Gastrocnemius medialis (tissue), 4 donors: ENCODE measurements at places on chromosomes 5 and 9. TPM values are rescaled to one million over a fixed set of nuclear protein-coding genes. Genes with fewer than 3 reads are reported as not detected.
A peak's percentile ranks its signal among the peaks of the same experiment; 100 is the strongest.

Gene PCDHA11
- not detected for total RNA-seq

Gene TXNDC15
- 46.8 TPM for total RNA-seq

DNA sequence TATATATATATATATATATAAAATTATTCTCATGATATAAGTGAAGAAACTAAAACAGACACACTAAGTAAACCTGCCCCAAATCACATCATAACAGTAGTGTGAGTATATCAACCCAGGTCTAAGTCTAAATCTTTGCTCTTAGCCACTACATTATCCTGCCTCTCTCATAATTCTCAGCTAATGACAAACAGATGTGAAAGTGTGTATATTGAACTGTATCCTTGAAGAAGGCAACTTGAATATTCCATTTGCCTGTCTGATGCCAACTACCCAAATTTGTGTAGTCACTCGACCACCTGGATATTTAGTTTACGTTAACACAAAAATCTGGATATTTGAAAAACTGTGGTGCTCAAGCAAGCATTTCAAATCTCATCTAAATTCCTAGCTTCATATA lies 97.4 kb downstream of the PPP2R2B start:
- H3K27ac ChIP-seq, result no peak overlapping the region
- no peaks in the 10 kb centered on the region for H3K27me3 ChIP-seq
- no peak for DNase-seq
- no peak overlapping the region for H3K4me3 ChIP-seq

DNA sequence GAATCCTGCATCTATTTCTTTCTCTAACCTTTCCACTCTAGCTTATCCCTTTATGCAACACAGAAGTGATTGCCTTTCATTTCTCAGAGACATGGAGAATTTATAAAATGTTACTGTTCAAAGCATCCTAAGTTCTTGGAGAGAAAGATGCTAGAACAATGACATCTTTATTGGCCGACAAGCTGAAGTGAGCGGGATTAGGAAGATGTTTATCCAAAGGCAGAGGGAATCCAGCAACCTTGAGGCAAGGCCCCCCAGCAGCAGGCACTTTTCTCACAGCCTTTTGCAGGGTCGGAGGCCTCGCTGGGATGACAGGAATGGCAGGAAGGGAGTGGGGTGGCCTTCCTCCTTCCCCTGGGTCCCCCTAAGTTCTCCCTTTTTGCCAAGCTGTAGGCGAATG lies 204.8 kb downstream of the GAPVD1 start:
- no peaks in the 10 kb centered on the region for H3K27me3 ChIP-seq
- H3K4me1 ChIP-seq, result no peaks in the 10 kb centered on the region
- no peak overlapping the region for H3K4me3 ChIP-seq

GRCh38 chr5:368183-369084 lies 46.9 kb downstream of the AHRR start:
- H3K36me3 ChIP-seq, result no peaks in the 10 kb centered on the region
- DNase-seq, result no peak
- no peak overlapping the region for H3K27ac ChIP-seq
- no peaks in the 10 kb centered on the region for H3K4me1 ChIP-seq
- H3K4me3 ChIP-seq, result no peak overlapping the region

Gene CNTNAP3B
- 2.4 TPM for total RNA-seq

DNA sequence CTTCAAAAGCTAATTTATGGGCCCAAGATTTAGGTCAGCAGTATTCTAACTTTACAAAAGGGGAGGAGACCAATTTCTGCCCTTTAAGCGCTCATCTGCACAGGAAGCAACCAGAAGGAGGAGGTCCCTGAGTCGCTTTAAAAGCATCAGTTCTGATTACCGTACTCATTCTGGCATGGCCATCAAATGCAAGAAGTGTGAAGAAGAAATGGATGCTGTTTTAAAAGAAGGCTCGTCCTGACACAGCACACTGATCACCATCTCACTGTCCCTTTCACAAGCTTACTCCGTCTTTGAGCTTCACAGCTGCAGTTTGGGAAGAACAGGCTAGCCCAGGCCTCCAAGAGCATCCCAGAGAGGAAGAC lies 17.5 kb downstream of the ZNF608 start:
- no peak overlapping the region for H3K27ac ChIP-seq
- no peak for DNase-seq
- no peak overlapping the region for H3K4me3 ChIP-seq
- no peaks in the 10 kb centered on the region for H3K27me3 ChIP-seq

DNA sequence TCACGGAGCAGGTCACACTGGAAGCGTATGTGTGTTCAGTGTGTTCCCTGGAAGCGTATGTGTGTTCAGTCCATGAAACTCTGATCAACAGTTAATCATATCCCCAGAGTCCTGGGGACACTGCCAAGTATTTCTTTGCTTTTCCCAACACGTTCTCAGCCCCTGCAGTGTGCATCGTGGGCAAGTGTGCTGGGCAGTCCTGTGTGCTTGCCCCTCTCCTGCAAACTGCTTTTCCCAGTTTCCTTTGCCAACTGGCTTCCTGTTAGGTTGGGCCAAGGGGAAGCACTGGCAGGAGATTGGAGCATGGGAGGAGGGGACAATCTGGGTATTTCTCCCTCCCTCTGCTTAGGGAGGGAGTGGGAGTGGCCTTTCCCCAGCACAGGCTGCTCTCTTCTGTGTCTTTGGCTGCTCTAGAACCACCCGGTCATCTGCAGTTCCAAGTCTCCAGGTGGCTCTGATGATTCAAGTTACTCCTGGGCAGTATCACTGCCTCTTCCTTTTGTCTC lies 36.8 kb upstream of the NEK6 start:
- no peaks in the 10 kb centered on the region for H3K27me3 ChIP-seq
- DNase-seq, result no peak
- H3K27ac ChIP-seq, result peak overlapping the region; percentile 3
- H3K36me3 ChIP-seq, result no peaks in the 10 kb centered on the region
- peaks cover 9% of the 10 kb centered on the region for H3K4me1 ChIP-seq

GRCh38 chr5:69167929-69168328 lies 979 bp downstream of the CCNB1 start:
- no peak overlapping the region for H3K27ac ChIP-seq
- peak overlapping the region; percentile 78 for H3K4me3 ChIP-seq
- no peaks in the 10 kb centered on the region for H3K36me3 ChIP-seq

GRCh38 chr5:8831251-8831650 lies 714.6 kb downstream of the SEMA5A start:
- no peaks in the 10 kb centered on the region for H3K27me3 ChIP-seq
- H3K36me3 ChIP-seq, result no peaks in the 10 kb centered on the region
- no peak overlapping the region for H3K27ac ChIP-seq
- H3K4me1 ChIP-seq, result no peaks in the 10 kb centered on the region
- H3K4me3 ChIP-seq, result no peak overlapping the region

DNA sequence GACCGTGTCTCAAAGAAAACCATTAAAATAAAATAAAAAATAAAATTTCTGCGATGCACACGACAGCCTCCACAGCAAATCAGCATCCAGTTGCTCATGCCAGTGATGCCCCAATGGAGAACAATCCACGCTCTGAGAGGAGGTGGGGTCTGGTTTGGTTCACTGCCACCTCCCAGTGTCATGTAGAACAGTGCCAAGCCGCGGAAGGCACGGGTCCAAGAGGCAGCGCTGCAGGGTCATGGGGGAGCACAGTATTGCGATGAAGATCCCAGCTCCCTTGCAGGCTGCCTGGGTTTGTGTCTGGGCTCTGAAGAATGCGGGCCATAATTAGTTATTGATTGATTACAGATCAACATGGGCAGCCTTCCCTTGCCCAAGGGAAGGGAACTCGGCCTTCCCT lies 6.1 kb upstream of the CACFD1 start:
- no peak overlapping the region for H3K27ac ChIP-seq
- H3K36me3 ChIP-seq, result no peaks in the 10 kb centered on the region
- no peaks in the 10 kb centered on the region for H3K4me1 ChIP-seq
- DNase-seq, result no peak

GRCh38 chr5:145872486-145872885 lies 328 bp downstream of the GRXCR2 start:
- no peaks in the 10 kb centered on the region for H3K36me3 ChIP-seq
- no peak overlapping the region for H3K27ac ChIP-seq
- no peaks in the 10 kb centered on the region for H3K4me1 ChIP-seq
- no peak for DNase-seq

Gene PCDHA5
- total RNA-seq, result not detected

GRCh38 chr9:90665072-90665471 lies 22.4 kb upstream of the DIRAS2 start:
- DNase-seq, result no peak
- H3K27me3 ChIP-seq, result no peaks in the 10 kb centered on the region
- no peaks in the 10 kb centered on the region for H3K36me3 ChIP-seq
- no peak overlapping the region for H3K27ac ChIP-seq

DNA sequence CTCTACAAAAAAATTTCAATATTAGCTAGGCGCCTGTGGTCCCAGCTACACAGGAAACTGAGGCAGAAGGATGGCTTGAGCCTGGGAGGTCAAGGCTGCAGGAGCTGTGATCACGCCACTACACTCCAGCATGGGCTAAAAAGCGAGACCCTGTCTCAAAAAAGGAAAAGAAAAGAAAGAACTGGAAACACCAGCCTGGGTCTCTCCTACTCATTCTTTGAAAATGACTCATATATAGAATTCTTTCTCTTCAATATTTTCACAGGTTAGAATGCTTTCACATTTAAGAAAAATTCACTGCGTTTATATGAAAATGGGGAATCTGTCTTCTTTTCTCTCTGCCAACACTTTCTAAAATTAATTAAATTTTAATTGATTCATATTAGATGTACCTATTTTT lies 115.6 kb downstream of the TRPM6 start:
- no peak overlapping the region for H3K4me3 ChIP-seq
- H3K4me1 ChIP-seq, result no peaks in the 10 kb centered on the region
- H3K27me3 ChIP-seq, result no peaks in the 10 kb centered on the region
- DNase-seq, result no peak
- no peaks in the 10 kb centered on the region for H3K36me3 ChIP-seq
- no peak overlapping the region for H3K27ac ChIP-seq

Gene SPINK13
- not detected for total RNA-seq

DNA sequence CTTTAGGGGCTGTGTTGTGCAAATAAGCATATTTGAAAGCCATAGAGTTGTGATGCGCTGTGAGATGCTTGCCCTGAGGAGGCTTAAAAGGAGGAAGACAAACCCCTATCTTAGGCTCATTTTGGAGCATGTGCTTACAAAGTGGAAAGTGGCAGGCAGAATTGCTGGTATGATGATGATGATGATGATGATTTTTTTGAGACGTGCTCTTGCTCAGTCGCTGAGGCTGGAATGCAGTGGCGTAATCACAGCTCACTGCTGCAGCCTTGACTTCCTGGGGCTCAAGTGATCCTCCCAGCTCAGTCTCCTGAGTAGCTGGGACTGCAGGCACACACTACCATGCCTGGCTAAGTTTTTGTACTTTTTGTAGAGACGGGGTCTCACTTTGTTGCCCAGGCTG lies 1.7 kb downstream of the CNOT8 start:
- no peaks in the 10 kb centered on the region for H3K27me3 ChIP-seq
- peak; percentile 7 for DNase-seq
- peaks cover 3% of the 10 kb centered on the region for H3K36me3 ChIP-seq
- H3K4me1 ChIP-seq, result peaks cover 42% of the 10 kb centered on the region

- H3K4me1 ChIP-seq, result no peaks in the 10 kb centered on the region
- no peaks in the 10 kb centered on the region for H3K36me3 ChIP-seq
- no peak for DNase-seq
- no peak overlapping the region for H3K4me3 ChIP-seq
Observed at GRCh38 chr9:96100385-96101300, 201.3 kb downstream of the HSD17B3 start.

DNA sequence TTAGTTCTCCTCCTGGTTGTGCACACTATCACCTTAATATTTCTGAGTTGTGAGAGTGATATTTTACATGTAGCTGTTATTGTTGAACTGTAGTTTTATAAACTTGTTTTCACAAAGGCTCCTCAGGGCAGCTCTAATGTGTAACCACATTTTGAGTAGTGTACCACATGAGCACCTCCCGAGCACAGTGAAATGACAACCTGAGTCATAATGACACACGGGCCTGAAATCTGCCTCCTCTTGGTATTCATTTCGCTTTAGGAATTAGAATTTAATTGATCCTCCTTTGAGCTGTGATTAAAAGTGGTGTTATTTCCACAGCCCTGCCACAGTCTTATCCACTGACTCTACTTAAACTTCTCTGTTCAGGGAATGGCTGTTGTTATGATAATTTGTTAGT lies 7.9 kb downstream of the MTRR start:
- H3K27ac ChIP-seq, result no peak overlapping the region
- H3K36me3 ChIP-seq, result peaks cover 66% of the 10 kb centered on the region

DNA sequence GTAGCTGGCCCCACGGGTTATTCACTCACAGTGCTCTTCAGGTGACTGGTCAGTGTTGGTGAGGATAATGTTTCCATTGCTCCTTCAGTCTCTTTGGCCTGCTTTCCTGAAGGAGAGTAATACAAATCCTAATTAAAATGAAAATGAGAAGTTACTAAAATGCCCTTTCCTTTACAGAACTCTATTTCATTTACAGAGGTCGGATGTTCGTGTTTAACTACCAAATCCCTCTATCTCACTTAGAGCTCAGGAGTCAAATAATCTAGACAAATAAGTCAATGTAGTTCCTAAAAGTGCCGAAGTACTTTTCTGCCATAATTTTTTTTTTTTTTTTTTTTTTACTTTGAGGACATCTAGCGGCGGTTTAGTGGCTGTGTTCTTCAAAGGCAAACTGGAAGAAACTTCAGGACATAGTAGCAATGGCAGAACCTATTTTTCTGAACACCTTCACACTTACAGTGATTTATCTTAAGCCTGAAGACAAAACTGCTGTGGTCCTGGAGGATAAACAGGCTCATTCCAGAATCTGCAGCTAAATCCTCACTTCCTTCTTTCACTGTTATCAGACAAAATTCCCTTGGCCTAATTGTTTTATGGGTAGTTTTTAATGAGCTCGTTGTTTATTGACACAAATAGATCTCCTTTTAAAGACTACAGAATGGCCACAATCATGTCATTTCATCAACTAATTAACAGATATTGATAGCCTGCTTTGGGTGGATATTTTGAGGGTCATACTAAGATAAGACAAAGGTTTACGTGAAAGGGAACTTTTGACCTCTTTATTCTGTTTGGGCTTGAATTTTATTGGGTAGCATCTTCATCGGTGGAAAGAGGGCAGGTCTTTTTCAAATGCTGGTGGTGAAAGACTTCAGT lies 207.6 kb upstream of the DMRTA1 start:
- H3K4me1 ChIP-seq, result peaks cover 4% of the 10 kb centered on the region
- no peaks in the 10 kb centered on the region for H3K36me3 ChIP-seq
- H3K27me3 ChIP-seq, result no peaks in the 10 kb centered on the region
- no peak overlapping the region for H3K27ac ChIP-seq

DNA sequence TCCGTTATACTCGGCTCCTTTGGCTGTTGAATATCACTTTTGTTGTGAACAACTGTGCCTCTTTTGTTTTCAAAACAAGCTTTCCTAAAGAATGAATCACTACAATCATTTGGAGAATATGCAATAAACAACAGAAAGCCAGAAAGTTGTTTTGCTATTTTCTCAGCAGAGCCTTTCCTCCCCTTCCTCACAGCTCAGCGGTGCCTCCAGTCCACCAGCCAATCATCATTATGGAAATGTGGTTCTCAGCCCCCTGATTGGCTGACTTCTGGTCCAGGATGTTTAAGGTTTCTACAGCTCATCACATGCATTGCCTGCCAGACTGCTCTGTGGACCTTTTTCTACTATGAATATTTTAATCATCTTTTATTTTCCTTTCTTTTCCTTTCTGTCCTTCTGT lies 9.1 kb upstream of the ZNF608 start:
- no peaks in the 10 kb centered on the region for H3K4me1 ChIP-seq
- no peak overlapping the region for H3K27ac ChIP-seq
- H3K36me3 ChIP-seq, result no peaks in the 10 kb centered on the region
- DNase-seq, result no peak
- H3K4me3 ChIP-seq, result no peak overlapping the region

GRCh38 chr5:96439477-96440184 lies 6.6 kb upstream of the PCSK1 start:
- no peaks in the 10 kb centered on the region for H3K36me3 ChIP-seq
- H3K4me1 ChIP-seq, result no peaks in the 10 kb centered on the region
- H3K27ac ChIP-seq, result no peak overlapping the region
